Colonic mucosa (tissue), 4 donors: ENCODE measurements at places on chromosomes 4 and X. TPM values are rescaled to one million over a fixed set of nuclear protein-coding genes. Genes with fewer than 3 reads are reported as not detected.

The MAGEA3 gene
- total RNA-seq = 0.40 TPM

The OPRPN gene
- total RNA-seq = not detected

The SASH3 gene
- total RNA-seq = 2.9 TPM

The TMEM271 gene
- not detected for total RNA-seq

The WDR44 gene
- total RNA-seq = 8.0 TPM

The SNCA gene
- total RNA-seq = 5.7 TPM

The NKX6-1 gene
- total RNA-seq = not detected

The NSG1 gene
- total RNA-seq = 5.9 TPM

The CXCL6 gene
- 0.32 TPM for total RNA-seq
